ENCODE measurements at places on chromosomes 6 and 20. TPM values are rescaled to one million over a fixed set of nuclear protein-coding genes. Genes with fewer than 3 reads are reported as not detected.

Gene PPP1R3D
- total RNA-seq, result 6.4 TPM

Gene DIDO1
- total RNA-seq, result 50.9 TPM

Gene MOG
- not detected for total RNA-seq

Gene HDGFL1
- total RNA-seq, result not detected

Gene RSPH4A
- total RNA-seq, result 0.16 TPM

Gene TREM2
- total RNA-seq, result not detected

Gene PRSS16
- not detected for total RNA-seq

All from bladder microvascular endothelial cell (primary cell).